ENCODE measurements at places on chromosomes 12 and 14.

GRCh38 chr12:9346866-9347327 lies 138.7 kb upstream of the PZP start:
- DNase-seq: no peak

- DNase-seq: no peak
These were observed 25.8 kb upstream of the TRHDE start for GRCh38 chr12:72246370-72246769.

DNA sequence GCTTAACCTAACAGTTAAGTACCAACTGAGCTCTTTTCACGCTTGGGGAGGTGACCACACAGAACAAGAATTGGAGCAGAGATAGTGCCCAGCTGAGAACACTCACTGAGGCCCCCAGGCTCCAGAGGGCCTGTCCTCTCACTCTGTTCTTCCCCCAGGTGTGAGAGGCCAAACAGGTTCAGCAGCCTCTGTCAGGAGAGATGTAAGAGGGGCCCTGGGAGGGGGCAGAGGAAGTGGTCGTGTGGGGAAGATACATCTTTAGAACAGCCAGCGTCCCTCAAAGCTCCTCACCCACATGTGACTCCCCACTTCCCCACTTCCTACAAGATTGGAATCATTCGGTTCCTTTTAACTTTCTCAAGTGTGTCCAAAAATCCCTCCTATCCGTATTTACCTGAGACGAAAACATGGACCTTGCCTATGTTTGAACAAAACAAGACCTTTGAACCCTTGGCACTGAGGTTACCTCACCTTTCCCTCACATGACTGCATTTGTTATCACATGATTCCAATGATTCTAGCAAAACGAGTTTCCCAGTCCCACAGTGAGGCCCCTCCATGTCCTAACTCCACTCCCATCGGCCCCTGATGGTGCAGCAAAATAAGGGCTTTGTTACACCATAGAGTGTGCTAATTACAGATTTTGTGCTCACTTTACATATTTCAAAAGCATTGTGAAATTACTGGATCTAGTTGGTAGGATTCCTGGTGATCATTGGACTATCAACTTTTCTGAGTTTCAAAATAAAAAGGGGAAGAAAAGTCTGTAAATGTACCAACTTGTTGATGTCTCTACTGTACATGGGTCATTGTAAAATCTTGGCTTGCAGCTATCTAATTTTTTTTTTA lies 40.0 kb upstream of the PAPOLA start:
- DNase-seq: no peak

- DNase-seq: no peak
These were observed 72.1 kb downstream of the EMP1 start for GRCh38 chr12:13268581-13268980.

- no peak for DNase-seq
These were observed 152.4 kb upstream of the FKBP4 start for GRCh38 chr12:2642176-2642892.

- no peak for DNase-seq
These were observed 167.1 kb upstream of the SOX5 start for GRCh38 chr12:24116548-24116947.

DNA sequence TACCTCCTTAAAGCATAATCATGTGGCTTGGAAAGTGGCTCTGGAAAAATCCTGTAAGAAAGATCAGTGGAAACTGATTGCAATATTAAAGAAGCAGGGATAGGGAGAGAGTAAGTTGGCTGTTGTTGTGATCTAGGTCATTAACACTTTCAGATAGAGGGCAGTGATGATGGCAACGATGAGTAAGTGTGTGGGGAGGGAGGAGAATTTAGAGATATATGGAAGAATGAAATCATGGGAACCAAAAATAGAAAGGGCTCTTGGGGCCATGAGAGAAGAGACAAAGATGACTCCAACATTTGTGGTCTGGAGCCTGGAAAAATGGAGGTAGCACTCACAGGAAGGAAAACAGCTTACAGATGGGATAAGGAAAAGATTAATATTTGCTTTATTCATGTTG lies 23.3 kb downstream of the SNRPF start:
- DNase-seq: no peak

DNA sequence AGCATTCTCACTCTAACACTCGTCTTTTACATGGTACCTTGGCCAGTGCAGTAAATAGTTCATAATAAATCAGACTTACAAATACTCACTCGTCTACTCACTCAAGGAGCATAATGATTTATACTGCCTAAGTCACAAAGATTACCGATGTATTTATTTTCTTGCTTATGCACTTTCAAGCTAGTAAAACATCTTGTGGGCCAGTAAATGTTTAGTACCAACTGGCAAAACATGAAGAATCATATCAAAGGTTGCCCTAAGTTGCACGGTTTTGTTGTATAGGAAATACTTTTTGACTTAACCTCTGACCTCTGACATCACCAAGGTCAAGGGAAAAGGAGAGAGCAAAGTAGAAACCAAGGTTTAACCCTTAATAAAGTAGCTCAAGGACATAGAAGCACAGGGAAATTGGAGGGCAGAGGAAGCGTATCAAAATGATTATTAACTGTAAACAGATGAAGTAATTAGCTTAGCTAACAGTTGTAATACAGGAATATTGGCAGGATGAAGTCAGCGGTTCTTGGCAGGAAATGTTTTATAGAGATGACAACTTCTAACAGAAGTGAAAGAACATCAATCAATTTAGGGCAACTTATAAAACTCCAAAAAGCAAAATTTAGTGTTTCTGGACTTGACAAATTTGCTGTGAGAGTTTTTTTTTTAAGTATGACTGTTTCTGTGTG lies 131.9 kb downstream of the HMGA2 start:
- DNase-seq: no peak

DNA sequence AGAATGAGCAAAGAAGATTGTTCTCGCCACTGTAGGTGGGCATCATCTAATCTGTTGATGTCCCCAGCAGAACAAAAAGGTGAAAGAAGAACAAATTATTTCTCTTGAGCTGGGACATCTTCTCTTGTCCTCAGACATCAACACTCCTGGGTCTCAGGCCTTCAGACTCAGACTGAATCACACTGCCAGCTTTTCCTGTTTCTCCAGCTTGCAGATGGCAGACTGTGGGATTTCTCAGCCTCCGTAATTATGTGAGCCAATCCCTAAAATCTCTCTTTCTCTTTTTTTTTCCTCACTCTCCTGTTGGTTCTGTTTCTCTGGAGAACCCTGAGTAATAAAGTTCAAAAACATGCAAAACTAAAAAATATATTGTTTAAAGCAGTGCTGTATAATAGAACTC lies 3.7 kb upstream of the TMPRSS12 start:
- no peak for DNase-seq

DNA sequence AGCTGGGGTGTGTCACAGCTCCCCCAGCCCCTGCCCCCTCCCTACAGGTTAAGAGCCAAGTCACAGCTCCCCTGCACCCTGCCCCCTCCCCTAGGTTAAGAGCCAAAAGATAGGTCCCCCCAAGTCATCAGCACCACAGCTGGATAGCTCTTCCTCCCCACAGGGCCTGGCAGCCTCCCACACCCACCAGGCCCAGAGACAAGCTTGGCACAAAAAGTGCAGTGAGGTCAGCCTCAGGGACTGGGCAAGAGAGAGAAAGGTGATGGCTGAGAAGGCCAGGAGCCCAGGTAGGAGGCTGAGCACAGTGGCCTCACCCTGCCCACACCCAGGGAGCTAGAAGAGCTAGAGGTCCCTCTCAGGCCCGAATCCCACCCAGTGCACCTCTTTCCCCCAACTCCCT lies 8.7 kb downstream of the ITGA7 start:
- no peak for DNase-seq

- no peak for DNase-seq
These were observed 18.9 kb upstream of the CMKLR1 start for GRCh38 chr12:108357834-108358579.

DNA sequence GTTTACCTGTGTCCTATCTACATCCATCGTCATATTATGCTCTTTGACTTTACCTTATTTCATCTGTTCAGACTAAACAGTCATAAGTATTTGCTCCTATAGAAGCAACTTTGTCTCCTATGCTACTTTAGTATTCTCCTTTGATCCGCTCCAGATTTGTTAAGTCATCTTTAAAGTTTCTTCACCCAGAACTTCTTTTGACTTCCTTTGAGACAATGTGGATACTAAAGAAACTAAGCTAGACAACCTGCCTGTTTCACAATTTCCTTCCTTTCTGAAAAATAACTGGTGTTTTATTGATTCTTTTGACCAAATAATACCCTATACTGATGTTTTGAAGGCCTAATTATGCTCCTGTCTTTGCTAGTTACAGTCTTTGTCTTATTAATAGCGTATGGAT lies 30.0 kb upstream of the LRRK2 start:
- no peak for DNase-seq

DNA sequence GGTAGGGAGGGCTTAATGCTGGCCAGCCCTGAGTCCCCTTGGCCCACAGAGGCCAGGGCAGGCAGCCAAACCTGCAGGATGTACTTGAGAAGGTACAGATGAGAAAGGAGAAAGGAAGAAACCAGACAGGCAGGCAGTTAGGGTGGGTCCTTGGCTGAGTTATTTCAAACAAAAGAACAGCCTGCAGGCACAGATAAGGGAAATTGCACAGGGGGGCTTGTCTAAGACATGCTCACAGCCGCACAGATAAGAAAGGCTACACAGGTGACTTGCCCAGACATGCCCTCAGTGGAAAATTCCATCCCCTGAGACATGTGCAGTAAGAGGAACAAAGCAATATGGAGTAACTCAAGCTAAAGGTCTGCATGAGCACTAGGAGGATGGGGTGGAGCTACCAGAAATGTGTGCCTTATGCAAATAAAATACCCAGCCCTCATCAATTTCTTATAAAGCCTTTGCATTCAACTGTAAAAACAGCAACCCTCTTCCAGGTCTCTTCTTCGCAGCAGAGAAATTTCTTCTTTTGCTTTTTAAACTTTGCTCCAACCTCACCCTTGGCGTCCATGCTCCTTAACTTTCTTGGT lies 158.2 kb upstream of the RGS6 start:
- no peak for DNase-seq

GRCh38 chr14:22492622-22493542 lies 96.1 kb downstream of the DAD1 start:
- no peak for DNase-seq

Measured in stomach (tissue), 19 donors.